ENCODE measurements at places on chromosomes 16 and 17.

GRCh38 chr17:49382556-49382955 is 20.5 kb upstream of the ZNF652 start:
- DNase-seq: no peak

GRCh38 chr16:80585764-80586163 is 45.0 kb downstream of the DYNLRB2 start:
- no peak for DNase-seq

DNA sequence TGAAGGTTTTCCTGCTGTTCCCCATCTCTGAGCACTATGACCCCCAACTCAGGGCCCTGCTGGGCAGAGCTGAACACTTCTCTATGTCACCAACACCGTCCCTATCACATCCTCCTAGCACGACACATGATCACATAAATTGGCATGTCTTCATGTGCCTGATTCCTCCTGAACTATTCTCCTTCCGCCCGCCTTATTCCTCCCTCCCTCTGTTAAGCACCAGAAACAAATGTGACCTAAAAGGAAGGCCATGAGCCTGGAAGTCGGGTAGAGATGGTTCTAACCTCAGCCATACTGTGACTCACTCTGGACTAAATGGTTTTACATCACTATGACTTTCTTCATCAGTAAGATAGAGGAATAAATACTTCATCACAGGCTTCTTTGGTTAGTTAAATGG is 80.8 kb upstream of the DYNLRB2 start:
- DNase-seq: no peak

DNA sequence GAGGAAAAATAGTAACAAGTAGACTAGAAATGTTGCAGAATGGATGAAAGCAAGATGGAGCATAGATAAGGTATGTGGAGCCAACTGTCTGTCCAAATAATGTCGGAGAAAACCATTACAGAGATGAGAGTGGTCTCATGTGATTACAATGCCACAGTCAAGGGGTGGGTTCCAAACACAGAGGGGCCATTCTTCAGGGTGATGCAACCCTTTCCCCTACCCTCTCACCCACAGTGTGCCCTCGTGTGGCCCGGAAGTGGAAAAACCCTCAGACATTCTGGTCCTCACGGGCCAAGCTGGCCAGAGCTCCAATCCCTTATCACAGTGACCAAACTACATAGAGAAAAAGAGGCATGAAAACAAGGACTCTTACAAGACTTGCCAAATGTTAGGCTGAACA is 17.7 kb upstream of the HS3ST3A1 start:
- no peak for DNase-seq

DNA sequence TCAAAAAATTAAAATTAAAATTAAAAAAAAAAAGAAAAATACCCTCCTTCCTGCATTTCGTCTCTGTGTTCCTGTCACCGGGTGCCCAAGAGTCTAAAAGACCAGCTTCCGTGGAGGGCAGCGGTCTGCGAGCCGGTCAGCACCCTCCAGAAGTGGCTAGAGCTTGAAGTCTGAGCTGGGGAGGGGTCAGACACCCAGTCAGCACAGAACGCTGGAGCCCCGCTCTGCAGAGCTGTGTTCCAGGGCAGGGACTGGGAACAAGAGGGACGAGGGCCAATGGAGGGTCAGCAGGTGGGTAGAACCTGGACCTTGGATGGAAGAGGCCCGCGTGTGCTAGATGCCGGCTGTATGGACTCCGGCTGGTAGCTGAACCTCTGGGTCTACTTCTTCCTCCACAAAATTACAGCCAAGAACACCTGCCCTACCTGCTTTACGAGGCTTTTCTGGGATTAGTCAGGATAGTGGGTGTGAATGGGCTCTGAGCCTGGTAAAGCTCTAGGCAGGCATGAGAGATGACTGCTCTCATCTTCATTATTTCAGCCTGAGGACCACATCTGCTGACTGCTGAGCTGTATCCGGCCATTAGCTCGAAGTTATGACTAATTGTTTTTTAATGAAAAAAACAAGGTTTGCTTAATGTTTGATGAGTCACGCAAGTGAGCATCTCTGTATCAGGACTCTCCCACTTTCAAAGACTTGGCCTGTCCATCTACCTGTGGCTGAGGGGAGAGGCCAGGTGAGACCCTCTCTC is 5.9 kb downstream of the TRPV1 start:
- DNase-seq: no peak

GRCh38 chr17:73138541-73139138 is 26.2 kb upstream of the SSTR2 start:
- peak; percentile 43 for DNase-seq

- DNase-seq: no peak
These were observed 37.8 kb downstream of the ERN1 start for GRCh38 chr17:64092113-64092512.

- DNase-seq: no peak
These were observed 25.8 kb downstream of the CUEDC1 start for GRCh38 chr17:57929386-57929785.

GRCh38 chr16:67652578-67653127 is 7.4 kb downstream of the ACD start:
- DNase-seq: peak; percentile 88

DNA sequence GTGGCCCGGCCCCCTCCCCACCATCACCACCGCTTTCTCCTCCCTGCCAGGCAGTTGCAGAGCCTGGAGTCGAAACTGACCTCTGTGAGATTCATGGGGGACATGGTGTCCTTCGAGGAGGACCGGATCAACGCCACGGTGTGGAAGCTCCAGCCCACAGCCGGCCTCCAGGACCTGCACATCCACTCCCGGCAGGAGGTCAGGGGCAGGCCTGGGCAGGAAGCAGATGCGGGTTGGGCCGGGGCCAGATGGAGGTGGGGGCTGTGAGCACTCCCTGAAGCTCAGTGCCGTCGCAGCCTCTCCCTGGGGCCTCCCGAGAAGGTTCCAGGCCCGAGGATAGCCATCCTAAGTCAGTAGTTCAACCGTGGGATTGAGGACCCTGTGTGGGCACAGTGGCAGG is 14.2 kb upstream of the ADGRG3 start:
- no peak for DNase-seq

GRCh38 chr16:11994143-11995119 is 17.9 kb downstream of the SNX29 start:
- peak; percentile 26 for DNase-seq

- no peak for DNase-seq
These were observed 152.7 kb upstream of the GNAO1 start for GRCh38 chr16:56038564-56039098.

DNA sequence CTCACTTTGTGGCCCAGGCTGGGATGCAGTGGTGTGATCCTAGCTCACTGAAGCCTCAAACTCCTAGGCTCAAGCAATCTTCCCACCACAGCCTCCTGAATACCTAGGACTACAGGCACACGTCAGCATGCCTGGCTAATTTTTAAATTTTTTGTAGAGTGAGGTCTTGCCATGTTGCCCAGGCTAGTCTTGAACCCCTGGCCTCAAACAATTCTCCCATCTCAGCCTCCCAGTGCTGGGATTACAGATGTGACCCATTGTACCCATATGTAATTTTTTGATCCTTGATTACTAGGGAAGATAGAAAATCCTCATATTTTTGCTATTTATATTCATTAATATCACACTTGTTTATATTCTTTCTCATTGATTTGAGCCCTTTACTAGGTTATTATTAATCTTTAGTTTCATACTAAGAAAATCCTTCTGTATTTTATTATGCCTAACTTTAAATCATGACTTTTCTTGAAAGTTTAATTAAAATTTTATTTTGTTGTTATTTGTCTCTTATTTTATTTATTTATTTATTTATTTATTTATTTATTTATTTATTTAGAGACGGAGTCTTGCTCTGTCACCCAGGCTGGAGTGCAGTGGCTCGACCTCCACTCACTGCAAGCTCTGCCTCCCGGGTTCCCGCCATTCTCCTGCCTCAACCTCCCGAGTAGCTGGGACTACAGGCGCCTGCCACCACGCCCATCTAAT is 75.4 kb downstream of the BCAS3 start:
- no peak for DNase-seq

GRCh38 chr17:50649042-50649908 is 14.6 kb downstream of the ABCC3 start:
- no peak for DNase-seq

Data from neural progenitor cell (in vitro differentiated cells).